ENCODE measurements at places on chromosomes 3 and 15.

DNA sequence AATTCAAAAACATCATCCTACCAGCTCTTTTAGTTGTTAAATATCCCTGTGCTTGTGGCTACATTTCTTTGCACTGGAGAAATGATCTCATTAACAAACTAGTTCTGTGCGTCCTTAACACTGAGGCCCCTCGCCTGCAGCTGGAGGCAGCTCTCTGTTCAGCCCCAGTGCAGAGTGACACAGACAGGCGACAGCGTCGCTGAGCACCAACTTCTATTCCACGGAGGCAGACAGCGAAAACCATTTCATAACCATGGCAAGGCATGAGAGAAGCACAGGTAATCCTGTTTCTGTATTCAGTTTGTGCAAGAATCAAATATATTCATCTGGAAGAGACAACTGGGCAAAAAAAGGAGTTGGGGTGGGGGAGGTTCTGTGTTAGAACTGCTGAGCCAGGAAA is 530.7 kb downstream of the ZIC1 start:
- no peak for DNase-seq

DNA sequence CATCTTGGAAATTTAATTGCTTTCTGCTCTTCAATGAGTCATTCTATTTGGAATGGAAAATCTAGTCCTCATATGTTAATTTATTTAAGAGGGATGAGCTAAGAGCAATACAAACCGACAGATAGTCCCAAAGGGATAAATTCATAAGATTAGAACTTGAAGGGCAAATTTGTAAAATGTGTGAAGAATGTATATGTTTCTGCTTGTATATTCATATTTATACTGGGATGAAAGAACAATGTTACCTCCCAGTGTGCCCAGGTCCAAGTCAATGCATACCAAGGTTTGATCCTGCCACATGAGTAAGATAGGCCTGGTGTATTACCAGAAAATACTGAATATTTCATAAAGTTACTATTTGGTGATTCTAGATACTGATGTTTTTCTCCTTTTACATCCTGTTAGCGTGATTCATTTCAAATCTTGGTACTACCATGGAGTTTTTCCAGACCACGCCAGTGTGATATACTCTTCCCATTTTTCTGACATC is 255.6 kb upstream of the SEMA6D start:
- no peak for DNase-seq

GRCh38 chr3:120200493-120201235 is 84.4 kb downstream of the GPR156 start:
- no peak for DNase-seq

GRCh38 chr3:13147344-13147743 is 74.1 kb upstream of the IQSEC1 start:
- DNase-seq = no peak

- no peak for DNase-seq
Observed at GRCh38 chr15:50487287-50487686, 59.2 kb downstream of the USP50 start.

DNA sequence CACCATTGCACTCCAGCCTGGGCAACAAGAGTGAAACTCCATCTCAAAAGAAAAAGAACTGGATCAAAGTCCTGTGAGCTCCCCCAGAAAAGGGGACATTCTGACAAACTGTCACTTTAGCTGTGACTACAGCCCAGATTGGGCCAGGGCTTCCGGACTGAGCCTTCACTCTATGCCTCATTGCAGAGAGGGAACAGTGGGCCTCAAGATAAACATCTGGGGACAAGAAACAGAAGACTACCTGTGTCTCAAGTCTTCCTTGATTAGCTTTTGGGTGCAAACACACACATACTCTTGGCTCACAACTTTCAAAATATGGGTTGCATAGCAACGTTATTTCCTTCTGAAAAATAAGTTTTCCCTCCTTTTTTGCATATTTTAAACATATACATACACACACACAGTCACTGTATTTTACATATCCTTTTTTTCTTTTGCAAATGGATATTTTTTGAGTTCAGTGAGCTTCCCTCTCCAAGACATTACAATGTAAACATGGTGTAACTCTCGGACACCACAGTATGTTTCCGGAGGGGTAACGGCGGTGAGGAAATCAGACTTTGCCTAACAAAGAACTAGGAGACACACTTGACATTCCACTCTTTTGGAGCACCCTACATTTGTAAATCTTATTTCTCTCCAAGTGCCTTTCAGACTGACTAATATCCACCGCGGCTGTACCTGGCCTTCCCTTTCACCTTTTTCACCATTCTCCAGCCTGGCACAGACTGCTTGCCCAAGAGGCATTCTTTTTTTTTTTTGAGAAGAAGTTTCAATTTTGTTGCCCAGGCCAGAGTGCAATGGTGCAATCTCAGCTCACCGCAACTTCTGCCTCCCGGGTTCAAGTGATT is 3.5 kb downstream of the TKT start:
- no peak for DNase-seq

DNA sequence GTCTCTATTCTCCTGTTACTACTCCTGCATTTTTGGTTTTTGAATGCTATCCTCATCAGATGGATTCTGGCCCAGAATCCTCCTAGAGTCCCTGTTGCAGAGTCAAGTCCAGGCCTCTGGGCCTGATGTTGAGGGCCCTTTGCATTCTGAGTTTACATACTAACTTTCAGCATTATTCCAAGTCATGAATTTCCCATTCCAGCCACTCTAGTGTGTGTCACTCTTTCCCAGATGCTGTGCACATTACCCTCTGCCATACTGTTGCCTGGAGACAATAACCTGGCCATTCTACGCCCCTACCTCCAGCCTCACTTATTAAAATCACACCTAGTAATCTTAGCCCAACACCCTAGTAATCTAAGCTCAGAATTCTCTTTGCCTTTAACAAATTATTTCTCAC is 53.4 kb downstream of the GXYLT2 start:
- DNase-seq = no peak

DNA sequence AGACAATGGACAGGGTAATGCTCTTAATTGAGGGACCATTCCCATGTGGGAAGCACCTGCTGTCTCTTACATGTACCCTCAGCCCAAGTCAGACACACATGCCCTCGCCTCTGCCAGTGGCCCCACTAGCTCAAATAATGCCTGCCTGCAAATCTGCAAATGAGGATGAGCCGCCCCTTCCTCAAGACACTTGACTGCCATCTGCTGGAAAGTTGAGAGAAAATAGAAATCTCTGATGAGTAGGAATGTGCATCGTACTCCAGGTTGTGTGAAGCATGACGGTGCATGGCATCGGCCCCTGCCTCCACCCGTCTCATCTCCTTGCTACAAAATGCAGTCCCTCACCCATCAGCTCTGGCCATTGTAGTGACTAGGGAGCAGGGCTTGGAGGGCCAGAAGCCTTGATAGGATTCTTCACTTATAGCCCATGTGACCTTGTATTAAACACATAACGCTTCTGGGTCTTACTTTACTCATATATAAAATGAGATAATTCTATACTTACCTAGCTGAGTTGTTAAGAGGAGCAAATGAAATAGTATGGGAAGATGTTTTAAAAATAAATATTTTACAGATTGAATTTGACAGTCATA is 6.3 kb upstream of the SCN5A start:
- DNase-seq = peak; percentile 40

DNA sequence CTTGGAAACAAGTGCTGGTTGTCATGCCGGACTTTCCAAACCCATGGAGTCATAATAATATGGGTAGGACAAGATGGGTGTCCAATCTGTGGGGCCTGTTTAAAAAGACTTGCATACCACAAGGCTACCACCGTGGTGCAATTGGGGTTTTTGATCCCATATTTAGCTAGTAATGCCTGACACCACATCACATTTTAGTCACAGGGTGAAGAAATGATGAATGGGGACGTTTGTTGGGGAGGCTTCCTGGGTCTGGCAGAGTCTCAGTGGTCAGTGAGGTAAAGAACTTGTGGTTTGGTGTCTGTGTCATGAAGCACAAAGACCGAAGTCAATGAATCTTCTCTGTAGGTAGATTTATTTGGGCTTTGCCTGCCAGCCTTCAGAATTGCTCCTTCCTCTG is 31.0 kb downstream of the P3H2 start:
- DNase-seq = no peak

- no peak for DNase-seq
Observed at GRCh38 chr3:156586905-156587759, 32.2 kb upstream of the SSR3 start.

- no peak for DNase-seq
Observed at GRCh38 chr3:1214933-1215332, 122.1 kb downstream of the CNTN6 start.

DNA sequence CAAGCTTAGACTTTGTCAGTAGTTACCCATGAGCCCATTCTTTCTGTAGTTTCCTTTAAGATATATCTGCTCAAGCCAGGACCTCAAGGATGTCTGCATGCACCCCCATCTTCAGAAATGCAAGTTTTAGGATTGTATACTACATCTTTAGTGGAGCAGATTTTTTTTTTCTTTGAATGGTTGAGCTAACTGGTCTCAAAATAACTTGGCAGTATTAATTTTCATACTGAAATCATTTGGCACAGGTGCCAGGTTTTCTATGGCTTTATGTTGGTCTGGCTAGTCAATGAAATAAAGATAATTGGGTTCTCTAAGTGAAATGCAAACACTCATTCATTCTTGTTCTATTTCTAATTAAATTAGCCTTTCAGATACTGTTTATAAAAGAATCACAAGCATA is 108.9 kb downstream of the ATG7 start:
- peak; percentile 41 for DNase-seq

- DNase-seq = no peak
Observed at GRCh38 chr3:126284258-126284904, 72.8 kb downstream of the KLF15 start.

DNA sequence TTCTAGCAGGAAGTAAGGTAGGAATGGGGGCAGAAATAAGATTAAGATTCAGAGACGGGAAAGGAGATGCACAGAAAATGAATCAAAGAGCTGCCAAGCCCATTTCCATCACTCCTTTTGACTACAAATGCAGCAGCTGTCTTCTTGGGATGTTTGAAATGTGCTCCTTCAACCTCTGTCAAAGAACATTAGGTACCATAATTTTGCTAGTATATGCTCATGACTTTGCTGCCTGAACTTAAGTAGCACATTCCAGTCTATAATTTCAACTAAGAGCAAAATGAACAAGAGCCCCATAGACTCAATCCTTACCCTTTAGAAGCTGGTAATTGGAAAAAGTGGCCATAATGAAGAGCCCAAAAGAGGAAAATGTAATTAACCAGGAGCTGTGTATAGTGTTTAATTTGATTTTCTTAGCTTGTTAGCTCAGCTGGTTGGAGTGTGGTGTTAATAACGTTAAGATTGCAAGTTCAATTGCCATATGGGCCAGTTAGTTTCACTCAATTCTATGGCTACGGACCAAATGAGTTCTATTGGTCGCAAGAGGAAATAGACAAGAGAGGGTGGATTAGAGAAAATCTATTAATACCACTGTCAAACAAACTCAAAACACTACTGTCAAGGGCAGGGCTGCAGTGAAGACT is 349.9 kb downstream of the ZBBX start:
- DNase-seq = peak; percentile 36

DNA sequence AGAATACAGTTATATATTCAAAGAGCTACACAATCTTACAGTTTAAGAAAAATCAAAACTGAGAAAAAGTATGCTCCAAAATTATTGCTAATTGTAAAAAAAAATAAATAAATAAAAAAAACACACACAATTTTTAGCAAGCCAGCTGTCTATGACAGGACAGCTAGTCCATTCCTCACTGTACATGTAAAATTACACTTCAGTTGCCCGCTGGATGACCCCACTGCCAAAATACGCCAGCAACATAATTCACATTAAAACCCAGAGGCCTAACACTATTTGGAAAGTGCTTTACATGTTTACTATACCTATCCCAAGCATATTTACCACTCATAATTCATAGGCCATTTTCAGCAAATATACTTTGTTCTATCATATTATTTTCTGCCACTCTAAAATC is 5.8 kb downstream of the MYO9A start:
- DNase-seq = no peak

- DNase-seq = no peak
Observed at GRCh38 chr3:135452881-135453280, 512.6 kb upstream of the PPP2R3A start.

DNA sequence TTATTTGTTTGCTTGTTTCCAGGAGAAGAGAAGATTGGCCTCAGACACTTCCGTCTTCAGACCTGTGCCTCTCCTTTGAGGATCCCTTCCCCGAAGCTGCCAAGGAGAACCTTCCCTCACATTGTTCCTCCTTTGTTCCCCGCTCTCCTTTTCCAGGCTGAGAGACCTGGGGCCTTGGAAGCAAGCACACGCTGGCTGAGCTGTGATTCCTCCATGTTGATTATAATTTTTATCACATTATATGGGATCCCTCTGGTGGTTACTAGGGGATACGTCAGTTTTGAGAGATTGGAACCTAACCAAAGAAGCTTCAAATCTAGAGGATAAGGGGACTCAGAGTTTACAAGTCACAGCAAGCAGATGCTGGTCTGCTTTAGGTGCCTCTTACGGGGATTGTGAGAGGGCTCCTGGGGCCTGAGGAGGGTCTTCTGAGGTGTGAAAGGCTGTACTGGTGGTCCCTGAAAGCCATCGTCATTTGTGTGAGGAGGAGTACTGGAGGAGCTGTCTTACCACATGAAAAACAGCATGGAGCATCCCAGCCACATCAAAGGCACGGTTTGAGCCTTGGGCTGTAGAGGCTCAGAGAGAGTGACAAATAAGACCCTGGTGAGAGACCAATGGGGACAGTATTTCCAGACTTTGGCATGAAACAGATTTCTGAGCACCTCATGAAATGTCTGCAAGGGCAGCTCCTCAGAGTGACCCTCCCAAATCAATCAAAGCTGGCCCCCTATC is 760.1 kb upstream of the CFAP20DC start:
- no peak for DNase-seq

GRCh38 chr15:74978503-74978902 is 16.9 kb upstream of the SCAMP5 start:
- DNase-seq = no peak

GRCh38 chr3:117941015-117941414 is 1093.6 kb downstream of the IGSF11 start:
- no peak for DNase-seq

DNA sequence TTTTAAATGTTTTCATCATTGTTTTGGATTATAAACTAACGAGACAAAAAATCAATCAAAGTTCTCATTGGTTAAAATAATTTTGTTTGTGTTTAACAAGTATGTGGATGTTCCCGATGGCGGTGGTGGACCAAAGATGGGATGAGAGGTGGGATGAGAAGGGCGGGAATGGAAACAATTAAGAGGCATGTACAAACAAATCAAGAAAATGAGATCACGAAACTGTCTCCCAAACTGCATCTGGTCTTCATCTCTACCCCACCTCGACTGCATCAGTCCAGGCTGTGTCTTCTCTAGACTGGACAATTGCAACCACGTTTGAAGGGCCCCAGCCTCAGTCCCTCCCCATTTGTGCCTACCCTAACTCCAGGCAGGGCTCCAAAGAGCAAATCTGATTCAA is 56.1 kb downstream of the SLC12A8 start:
- no peak for DNase-seq

- DNase-seq = no peak
Observed at GRCh38 chr15:27681038-27681437, 418.1 kb downstream of the OCA2 start.

DNA sequence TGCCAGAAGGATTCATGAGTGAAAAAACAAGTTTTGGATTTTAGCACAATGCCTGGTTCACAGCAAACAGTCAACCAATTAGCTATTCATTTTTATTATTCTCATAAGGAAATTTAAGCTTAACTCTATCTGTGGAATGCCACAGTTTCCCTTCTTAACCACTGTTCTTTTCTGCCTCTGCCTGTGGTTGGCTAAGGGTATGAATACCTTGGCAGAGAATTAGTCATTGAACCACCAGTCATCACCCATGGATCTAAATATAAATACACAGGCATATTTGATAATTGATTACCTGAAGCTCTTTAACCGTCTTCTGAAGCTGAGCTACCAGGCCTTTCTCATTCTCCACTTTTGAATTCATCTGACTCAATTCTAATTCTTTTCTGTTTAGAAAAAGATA is 79.9 kb downstream of the MYH15 start:
- DNase-seq = no peak

- DNase-seq = no peak
Observed at GRCh38 chr15:51382787-51383186, 41.3 kb downstream of the GLDN start.

Data from NCI-H1105 (cell line).